ENCODE measurements at places on chromosomes 3 and 15.

DNA sequence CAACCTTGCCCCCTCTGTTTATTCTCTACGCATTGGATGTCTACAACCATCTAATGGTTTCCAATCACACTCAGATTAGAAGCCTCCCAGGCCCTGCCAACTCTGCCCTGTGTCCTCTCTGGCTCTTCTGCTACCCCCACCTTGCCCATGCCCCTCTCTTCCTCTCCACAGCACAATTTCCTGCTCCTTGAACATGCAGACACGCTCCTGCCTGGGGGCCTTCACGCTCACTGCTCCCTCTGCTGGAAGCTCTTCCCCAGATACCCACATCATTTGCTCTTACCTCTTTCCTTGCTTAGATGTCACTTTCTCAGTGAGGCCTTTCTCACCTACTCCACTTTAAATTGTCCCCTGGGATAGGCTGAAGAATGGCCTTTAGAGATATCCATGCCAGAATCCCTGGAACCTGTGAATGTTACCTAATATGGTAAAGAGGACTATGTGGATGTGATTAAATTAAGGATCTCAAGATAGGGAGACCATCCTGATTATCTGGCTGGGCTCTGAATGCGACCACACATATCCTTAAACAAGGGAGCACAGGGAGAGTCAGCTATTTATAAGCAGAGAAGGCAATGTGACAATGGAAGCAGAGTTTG, 9.9 kb downstream of the KY start:
- DNase-seq = no peak

DNA sequence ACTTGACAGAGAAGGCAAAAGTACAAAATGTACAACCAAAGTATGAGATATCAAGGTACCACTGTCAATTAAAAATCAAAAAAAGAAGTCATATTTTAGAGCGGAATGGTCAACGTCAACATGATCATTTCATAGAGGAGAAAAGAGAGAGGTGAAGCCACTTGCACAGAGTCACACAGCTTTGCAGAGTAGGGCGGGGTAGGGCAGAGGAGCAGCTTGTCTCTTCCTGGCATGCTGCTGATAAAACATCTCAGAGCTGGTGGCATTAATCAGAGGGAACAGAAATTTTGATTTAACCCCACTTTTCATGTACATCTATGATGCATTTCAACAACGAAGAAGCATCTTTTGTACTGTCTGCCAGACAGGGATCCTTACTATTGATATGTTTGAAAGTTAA, 5.2 kb upstream of the IGF1R start:
- DNase-seq = no peak

DNA sequence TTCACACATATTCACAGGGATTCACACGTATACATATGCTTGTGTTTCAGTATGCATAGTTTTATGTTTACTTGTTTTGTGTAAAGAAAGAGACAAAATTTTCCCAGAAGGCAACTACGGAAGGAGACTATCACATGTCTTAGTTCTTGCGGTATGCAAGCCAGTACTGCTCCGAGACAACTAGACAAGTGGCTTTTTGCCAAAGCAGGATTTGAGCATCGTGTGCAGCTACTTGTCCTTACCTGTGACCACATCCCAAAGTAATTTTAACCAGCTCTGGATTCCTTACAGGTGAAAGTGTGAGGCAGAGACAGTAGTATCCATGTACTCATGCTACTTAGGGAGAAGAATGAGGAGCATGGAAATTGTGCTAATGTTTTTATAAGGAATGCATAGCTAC, 591.4 kb upstream of the NR2F2 start:
- no peak for DNase-seq

GRCh38 chr3:184203526-184203925, 17.5 kb downstream of the ABCF3 start:
- no peak for DNase-seq

DNA sequence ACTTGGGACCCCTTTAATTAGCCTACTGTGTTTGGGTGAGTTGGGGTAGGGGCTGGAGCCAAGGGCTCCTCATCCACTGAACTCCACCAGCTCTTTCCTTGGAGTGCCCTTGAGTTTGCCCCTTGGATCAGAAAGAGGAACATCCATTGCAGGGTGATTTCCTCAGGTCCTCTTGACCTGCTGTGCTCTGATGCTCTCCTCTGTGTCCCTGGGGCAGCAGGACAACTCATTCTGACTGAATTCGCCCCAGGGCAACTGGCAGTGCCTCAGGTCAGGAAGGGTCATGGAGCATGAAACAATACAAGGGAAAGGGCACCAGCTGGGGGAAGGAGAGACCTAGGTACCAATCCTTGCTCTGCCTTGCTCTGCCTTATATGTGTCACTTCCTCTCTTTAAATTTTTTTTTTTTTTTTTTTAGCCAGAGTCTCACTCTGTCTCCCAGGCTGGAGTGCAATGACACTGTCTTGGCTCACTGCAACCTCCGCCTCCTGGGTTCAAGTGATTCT, 47.8 kb downstream of the BSN start:
- DNase-seq = no peak

DNA sequence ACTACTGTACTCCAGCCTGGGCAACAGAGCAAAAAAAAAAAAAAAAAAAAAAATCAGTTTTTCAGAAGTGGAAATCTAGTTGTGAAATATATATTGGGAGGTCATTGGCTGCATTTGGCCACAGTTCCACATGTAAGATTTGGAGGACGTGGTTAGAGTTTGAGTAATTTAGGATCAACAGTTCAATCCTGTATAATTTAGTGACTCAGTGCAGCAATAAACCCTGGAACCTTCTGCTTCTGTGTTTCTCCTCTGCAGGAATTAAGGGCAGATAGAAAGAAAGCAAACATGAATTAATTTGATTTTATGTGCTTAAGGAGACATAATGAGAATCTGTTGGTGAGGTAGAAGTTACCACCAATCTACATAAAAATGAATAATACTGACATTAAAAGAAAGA, 347.0 kb downstream of the PTPRG start:
- DNase-seq = no peak

- no peak for DNase-seq
These were observed 44.1 kb upstream of the TBC1D23 start for GRCh38 chr3:100216713-100217112.

Measured in GM12878 (cell line).